ENCODE measurements at places on chromosomes 7 and 10.

- no peak for DNase-seq
Measured at GRCh38 chr10:17233286-17233991, 5.4 kb downstream of the VIM start.

GRCh38 chr10:32982911-32983909 is 25.2 kb upstream of the ITGB1 start:
- DNase-seq = no peak

DNA sequence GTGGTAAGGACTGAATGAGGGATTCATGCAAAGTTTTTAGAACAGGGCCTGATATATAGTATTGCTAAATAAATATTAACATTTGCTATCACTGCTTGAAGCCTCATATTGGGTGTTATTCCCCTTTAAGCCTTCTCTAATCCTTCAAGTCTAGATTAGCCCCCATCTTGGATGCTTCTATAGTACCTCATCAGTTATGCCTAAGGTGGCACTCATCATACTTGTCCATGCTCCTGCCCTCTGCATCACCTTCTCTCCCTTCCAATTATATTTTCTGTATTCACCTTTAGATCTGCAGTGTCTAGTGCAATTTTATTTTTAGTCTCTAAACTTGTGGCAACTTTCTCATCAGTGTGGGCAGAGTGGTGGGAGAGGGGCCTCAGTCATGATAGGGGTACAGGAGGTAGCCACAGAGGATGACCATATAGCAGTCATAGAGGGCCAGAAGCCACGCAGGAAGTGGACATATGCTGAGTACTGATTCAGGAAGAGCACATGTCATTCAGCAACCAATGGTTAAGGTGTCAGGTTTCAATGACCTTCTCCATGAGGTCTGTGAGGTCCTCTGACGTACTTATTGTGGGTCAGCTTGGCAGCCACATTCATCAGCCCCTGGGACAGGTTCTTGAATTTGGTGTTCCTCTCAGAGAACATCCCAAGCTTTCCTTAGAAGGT is 2.5 kb downstream of the ENTPD1 start:
- no peak for DNase-seq

GRCh38 chr10:49512121-49512809 is 26.7 kb downstream of the ERCC6 start:
- DNase-seq = peak; percentile 50

DNA sequence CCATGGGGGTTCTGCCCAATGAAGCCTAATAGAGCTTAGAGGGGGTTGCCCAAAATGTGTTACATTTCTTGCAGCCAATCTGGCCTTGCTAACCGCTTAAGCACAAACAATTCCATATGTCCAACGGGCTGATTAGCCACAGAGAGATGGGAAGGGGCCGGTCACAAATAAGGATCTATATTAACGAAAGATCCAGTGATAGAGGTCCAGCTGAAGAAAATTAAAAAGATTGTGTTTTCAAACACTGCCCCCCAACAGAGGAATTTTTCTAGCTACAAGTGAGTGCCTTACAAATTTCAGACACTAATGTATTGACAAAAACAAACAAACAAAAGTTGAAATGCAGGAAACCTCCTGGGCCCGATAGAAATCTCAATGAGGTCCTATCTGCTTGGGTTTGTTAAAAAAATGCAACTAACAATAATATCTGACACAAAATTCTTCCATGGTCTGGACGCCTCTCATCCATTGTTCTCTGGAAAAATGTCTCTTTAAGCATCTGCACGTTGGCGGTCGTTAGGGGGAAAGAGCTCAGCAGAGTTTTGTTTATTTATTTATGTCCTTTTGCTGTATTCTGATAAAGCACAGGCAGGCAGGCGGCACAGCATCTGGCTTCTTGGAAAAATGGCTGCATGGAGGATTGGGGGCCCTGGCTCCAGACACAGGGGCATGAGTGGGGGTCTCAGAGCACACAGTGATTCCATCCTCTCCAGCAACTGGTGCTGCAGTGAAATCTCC is 402.0 kb downstream of the RPS24 start:
- no peak for DNase-seq

- DNase-seq = no peak
Measured at GRCh38 chr10:498760-499435, 190.6 kb downstream of the DIP2C start.

DNA sequence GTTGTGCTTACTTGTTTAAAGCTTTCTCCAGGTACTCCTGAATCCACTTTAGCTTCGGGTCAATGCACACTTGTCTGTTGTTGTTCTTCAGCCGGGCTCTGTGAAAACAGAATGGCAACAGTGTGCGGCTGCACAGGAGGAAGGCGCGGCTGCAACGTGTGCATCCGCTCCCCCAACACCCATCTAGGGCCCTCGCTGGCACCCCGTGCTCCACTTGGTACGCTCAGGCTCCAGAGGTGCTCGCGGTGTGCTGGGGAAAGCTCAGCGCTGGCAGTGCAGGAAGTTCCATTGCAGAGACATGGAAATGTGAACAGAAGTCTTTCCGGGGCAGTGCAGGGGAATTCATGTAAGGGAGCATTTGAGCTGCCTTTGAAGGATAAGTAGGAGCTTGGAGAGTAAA is 6.3 kb downstream of the CXCL12 start:
- DNase-seq = no peak

Measured in hematopoietic multipotent progenitor cell treated with erythropoietin and hydrocortisone succinate and interleukin-3 and kit ligand, for 15 days (in vitro differentiated cells).